GM19239 (cell line): ENCODE measurements at places on chromosomes 2 and 18.

DNA sequence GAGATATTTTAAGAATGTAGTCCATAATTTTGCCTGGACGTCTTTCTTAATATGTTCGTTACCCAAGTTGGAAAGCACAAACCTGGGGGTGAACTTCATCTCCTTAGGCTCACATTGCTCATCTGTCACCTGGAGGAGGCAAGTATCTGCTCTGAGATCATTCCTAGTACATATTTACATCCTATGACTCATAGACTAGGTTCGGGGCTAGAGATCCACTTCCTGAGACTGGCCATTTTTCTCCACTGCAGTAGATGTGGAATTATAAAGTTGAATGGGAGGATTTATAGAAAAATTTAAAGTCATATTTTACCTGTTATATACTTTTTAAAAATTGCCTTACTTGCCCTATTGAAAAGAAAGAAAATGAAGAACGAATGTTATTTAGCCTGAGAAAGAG, 77.5 kb upstream of the PROKR1 start:
- DNase-seq: no peak

DNA sequence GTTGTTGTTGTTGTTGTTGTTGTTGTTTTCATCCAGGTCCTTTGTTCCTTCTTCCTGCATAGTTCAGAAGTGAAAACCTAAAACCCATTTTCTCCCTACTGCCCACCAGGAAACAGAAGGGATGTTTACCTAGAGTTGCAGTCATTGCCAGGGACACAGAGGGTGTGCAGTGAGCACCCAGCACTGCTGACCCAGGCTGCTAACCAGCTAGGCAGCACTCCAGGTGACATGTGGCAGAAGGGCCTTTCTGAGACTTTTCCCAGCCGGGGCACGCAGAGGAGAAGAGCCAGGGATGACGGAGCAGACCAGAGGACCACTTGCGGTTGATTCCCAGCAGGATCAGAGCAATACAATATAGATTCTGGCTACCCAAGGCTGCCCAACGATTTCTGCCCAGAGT, 286.3 kb downstream of the BCL11A start:
- no peak for DNase-seq

DNA sequence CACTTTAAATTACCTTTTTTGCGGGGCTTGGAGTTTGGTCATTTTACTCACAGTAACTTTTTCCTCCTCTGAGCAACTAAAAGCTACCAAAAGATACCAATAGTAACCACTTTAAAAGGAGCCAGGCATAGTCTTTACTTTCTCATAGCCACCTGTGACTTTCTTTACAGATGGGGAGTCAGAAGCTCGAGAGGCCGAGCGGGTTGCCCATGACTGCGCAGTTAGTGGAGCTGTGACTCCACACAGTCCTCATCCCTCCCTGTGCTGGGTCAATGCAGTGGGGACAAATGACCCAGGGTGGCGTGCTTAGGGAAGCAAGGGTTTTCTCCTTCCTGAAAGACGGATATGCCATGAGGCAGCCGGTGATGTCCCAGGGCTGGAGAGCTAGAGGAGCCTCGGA, 11.9 kb downstream of the LCT start:
- no peak for DNase-seq

GRCh38 chr2:7719876-7720275, 802.7 kb downstream of the RNF144A start:
- no peak for DNase-seq

DNA sequence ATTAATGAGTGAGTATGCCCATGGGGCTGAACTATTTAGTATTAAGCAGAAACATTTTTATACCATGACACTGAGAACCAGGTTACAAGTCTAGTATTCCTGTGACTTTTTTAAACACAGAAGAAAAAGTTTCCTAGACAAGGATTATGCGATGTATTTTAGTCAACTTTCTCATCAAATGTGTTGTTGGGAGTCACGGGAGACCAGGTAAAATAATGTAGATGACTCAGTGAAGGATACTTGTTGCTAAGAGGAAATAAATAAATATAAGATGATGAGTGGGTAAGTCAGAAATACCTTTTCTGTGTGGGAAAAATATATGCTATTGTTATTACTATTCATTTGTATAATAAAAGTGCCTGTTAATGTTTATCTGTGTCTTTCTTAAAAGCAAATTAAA, 23.4 kb downstream of the MBD5 start:
- DNase-seq: no peak

DNA sequence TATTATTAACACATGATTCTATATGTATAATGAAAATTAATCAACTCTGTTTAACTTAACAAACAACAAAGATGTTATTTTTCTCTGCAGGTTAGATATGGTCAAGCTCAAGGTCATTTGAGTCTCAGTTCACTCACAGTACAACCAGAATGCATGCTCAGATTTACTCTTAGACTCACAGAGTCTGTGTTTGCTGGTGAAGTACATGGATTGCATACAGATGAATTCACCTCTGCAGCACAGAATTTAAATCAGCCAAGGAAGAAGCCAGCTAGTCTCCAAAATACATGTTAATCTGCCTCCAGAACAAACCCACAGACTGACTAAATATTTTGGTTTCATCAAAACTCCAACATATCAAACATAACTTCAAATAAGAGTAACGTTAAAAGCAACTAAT, 424.5 kb downstream of the RAD51AP2 start:
- DNase-seq: no peak

DNA sequence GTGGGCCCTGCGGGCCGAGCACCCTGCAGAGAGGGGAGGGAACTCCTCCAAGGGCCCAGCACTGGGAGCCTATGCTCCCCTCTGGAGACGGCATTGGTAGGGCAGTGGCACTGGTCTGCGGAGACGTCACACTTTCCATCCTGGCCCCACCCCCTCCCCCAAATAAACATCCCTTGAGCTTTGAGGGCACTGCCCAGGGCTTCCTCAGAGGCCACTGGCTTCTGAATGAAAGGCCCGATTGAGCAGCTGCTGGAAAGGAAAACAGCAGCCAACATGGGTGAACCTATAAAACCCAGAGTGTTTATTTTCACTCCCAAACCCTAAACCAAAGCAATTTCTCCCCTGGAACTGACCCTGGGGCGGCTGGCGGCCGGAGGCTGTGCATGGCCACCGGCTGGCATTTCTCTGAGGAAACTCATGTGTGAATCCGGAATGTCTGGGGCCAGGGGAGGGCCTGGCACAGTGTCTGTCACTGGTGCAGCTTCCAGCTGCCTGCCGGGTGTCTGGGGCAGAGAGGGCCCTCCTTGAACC, 138.9 kb downstream of the DYSF start:
- no peak for DNase-seq

- no peak for DNase-seq
Observed at GRCh38 chr2:26758790-26759321, 5.2 kb upstream of the SLC35F6 start.

GRCh38 chr2:120305296-120305695, 40.6 kb upstream of the INHBB start:
- no peak for DNase-seq

DNA sequence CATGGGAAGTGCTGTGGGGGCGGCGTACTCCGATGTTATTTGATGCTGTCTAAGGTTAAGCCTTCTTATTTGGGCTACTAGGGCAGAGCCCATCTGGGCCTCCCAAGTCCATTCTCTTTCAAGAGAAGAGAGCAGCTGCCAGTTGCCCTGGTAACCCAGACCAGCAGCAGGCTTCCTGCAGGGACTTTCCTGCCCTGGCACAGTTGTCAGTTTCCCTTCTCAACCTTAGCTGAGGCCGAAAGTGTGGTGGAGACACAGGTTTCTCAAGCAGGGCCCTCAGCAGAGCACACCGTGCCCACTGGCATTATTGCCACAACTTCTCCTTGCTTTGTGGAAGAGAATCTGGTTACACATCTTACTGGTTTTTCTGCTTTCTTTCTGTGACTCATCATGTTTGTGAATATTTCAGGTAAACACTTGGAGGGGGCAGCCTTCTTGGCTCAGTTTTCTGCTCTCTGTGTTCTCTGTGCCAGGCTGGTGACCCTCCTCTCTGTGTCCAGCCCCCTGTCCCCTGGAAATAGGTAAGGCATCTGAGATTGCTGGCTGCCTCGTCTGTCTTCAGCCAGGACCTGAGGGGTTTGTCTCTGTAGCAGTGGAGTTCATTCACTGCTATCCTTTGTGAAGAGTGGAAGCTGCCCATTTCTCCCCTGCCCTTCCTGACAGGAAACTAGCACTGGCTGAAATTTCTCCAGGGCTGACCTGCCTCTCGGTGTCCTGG, 111.0 kb downstream of the B3GNT2 start:
- no peak for DNase-seq

GRCh38 chr2:68384485-68385107, 19.5 kb downstream of the PLEK start:
- no peak for DNase-seq

GRCh38 chr2:185833864-185834263, 95.3 kb downstream of the FSIP2 start:
- no peak for DNase-seq

DNA sequence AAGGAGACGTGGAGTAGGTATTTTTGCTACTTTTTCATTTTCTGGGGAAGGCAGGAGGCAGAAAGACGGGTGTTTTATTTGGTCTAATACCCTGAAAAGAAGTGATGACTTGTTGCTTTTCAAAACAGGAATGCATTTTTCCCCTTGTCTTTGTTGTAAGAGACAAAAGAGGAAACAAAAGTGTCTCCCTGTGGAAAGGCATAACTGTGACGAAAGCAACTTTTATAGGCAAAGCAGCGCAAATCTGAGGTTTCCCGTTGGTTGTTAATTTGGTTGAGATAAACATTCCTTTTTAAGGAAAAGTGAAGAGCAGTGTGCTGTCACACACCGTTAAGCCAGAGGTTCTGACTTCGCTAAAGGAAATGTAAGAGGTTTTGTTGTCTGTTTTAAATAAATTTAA, 3.4 kb downstream of the FZD7 start:
- no peak for DNase-seq

- DNase-seq: no peak
Observed at GRCh38 chr2:226609366-226609765, 190.3 kb downstream of the IRS1 start.

DNA sequence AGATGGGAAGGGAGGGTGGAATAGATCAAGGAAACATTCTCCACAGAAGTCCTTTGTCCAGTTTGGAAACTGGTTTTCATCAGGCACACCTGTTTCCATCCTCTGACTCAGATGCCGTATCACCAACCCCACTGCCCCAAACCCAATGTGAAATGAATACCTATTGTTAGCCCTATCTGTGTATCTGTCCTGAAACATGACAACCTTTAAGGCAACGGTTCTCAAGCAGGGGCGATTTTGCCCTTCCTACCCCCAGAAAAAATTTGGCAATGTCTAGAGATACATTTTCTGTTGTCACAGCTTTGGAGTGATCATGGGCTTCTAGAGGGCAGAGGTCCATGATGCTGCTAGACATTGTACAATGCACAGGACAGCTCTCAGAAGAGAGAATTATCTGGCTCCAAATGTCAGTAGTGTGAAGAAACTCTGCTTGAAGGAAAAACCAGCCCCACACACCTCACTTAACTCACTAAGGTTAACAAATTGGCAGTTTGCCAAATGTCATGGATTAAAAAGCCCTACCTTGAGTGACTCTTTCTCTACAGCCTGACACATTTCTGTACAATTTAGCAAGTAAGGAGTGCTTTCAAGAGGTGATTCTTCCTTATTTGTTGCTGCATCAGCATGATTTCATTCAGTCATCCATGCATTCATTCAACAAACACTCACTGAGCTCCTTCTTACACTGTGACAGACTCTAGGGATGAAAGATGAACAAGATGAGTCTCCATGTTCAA, 3.4 kb downstream of the SCTR start:
- DNase-seq: no peak

DNA sequence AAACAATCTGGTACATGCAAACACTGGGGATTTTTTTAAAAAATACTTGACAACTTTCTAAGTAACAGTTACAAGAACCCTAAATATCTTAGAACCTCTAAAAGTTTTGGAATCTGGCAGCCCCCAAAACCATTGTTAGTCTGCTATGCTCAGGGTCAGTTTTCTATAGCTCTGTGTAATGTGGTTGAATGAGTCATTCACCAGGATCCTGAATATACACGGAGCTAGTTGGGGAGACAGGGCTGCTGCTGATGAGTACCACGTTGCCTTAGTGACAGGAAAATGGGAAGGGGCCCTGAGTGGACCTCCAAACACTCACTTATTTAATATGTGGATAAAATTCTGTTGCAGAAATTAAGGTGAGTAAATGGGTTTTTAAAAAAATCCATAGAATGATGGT, 36.9 kb upstream of the TANC1 start:
- DNase-seq: no peak

DNA sequence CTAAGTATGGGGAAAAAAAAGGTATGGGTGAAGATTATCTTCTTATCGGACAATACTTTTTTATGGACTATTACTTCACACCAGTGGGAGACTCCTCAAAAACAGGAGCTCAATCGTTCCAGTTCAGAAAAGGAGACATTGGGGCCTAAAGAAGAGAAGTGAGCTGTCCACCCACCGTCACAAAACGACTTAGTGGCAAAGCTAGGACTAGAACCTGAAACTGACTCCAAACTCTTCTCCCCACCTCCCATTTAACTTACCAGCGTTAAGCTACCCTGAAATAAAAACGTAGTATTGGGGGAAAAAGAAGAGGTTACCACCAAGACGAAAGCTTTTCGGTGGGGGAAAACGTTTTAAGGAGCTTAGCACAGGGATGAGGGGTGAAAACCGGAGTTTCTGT, 503 bp downstream of the GTF3C3 start:
- DNase-seq: no peak

DNA sequence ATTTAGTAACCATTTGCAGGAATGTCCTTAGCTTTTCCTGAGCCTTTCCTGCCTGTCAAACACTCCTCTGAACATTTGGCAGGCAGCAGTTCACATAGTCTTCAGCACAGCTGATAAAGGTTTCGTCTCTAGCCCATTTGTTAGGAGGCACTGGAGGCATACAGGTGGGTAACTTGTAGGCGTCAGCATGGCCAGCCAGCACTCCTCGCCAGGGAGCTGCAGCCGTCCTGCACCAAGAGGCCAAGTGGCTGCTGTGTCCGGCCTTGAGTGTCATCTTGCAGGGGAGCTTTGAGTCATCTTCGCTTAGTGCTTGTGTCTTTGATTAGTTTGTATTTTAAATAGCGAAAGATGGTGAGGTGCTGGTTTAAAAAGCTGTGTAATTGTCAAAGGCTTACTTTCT, 120.3 kb upstream of the NFATC1 start:
- DNase-seq: no peak

- no peak for DNase-seq
Observed at GRCh38 chr2:103462712-103463111, 700.9 kb downstream of the TMEM182 start.

GRCh38 chr2:208099682-208100470, 24.4 kb downstream of the CRYGD start:
- no peak for DNase-seq
